NCI-H774 (cell line): ENCODE measurements at places on chromosomes 11 and 22.

GRCh38 chr11:122784325-122784955 lies 53.9 kb upstream of the CRTAM start:
- DNase-seq: no peak

DNA sequence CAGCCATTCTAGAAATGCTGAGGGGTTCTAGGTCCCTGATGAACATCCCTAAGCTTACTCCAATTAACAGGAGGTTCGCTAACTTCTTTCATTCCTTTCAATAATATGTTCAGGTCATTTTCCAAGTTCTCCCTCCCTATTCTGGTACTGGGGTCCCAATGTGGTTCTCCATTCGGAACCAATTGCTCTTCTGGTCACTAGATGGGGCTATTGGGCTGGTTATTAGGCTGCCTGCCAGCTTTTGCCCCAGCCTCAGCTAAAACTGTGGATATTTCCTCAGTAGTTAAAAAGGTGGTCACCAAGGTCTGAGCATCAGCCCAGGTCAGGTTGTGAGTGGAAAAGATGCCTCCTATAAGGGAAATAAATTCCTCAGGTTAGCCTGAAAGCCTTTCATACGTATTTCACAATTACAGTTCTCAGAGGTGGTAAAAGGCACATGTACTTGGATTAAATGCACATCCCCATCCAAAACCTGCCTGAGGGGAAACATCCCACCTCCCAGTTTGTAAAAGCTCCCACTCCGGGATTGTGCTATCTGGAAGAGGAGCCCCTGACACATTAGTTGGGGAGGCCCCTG lies 161.1 kb upstream of the CCDC179 start:
- no peak for DNase-seq

GRCh38 chr11:36340897-36341296 lies 44.8 kb downstream of the PRR5L start:
- no peak for DNase-seq

- no peak for DNase-seq
Measured at GRCh38 chr11:90908074-90908473, 685.2 kb upstream of the CHORDC1 start.

DNA sequence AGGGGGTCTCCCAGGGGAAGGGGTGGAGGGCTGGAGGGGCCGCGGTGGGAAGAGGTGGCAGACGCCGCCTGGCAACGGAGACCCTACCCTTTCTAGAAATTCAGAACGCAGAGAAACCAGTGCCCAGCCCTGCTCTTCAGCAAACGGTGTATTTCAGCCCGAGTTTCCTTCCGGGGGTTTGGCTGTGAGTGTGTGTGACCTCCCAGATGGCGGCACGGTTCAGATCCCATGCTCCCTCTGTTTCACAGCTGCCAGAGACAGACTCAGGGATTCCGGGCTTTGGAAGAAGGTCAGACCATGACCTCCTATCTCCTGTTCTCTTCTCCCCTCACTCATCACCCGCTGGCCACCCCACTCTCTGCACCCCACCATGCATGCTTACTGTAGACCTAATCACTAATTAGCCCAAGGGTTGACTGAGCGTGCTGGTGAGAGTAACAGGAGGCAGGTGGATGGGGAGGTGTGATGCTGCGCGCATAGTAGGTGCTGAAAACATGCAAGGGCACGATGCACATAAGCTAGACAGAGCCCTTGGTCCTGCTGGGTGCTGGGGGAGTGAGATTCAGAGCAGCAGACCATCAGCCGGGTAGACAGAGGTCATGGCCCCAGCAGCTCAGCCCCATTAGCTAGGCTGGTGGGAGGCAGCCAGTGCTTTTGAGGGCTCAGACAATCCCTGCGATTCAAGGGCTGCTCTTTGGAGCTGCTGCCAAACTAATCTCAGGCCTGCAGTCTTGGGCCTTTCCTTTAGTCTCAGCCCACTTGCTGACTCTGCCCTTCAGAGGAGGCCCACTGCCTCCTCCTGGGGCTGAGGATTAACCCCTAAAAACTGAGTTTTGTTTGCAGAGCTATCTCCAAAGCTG lies 256.5 kb upstream of the CADM1 start:
- DNase-seq: no peak

- DNase-seq: no peak
Measured at GRCh38 chr22:22720201-22720723, 75.8 kb downstream of the GGTLC2 start.

GRCh38 chr11:104001561-104002056 lies 34.8 kb upstream of the DDI1 start:
- DNase-seq: no peak

GRCh38 chr11:94127638-94128037 lies 1.0 kb upstream of the PANX1 start:
- DNase-seq: no peak

GRCh38 chr11:120375076-120375475 lies 38.9 kb downstream of the ARHGEF12 start:
- DNase-seq: no peak

GRCh38 chr11:1742371-1742770 lies 8.0 kb downstream of the IFITM10 start:
- no peak for DNase-seq

- DNase-seq: no peak
Measured at GRCh38 chr11:99614352-99614751, 593.6 kb downstream of the CNTN5 start.

DNA sequence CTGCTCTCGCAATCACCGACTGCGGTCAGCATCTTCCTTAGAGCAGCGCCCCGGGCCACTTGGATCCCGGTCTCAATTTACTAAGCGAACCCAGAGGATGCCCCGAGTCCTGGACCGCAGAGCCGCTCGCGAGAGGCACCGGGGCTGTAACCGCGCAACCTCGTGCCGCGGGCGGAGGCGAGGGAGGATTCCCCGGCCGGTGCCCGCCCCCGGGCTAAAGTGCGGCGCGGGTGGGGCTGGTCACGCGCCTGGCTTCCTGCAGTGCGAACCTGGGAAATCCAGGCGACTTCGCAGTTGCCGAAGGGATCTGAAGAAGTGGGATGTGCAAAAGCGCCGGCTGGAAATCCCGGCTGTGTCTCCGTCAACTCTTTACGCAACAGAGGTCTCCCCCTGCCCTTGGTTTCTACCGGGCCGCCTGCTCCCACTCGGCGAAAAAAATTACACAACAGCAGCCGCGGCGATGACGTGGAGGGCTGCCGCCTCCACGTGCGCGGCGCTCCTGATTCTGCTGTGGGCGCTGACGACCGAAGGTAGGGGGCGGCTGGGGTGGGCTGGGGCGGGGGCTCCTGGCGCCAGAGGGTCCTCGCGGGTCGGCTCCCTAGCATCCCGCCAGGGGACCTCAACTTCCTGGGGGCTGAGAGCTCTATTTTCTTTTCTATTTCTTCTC lies at the start of gene NCR3LG1:
NCR3LG1 (plus strand) TSS at position 291 of the 667 bp plus-strand sequence; CDS start at position 461, 170 bp downstream.
- no peak for DNase-seq

GRCh38 chr11:35523331-35523768 lies 2.1 kb downstream of the PAMR1 start:
- DNase-seq: no peak

- no peak for DNase-seq
Measured at GRCh38 chr11:75100314-75100713, 3.6 kb upstream of the OR2AT4 start.

DNA sequence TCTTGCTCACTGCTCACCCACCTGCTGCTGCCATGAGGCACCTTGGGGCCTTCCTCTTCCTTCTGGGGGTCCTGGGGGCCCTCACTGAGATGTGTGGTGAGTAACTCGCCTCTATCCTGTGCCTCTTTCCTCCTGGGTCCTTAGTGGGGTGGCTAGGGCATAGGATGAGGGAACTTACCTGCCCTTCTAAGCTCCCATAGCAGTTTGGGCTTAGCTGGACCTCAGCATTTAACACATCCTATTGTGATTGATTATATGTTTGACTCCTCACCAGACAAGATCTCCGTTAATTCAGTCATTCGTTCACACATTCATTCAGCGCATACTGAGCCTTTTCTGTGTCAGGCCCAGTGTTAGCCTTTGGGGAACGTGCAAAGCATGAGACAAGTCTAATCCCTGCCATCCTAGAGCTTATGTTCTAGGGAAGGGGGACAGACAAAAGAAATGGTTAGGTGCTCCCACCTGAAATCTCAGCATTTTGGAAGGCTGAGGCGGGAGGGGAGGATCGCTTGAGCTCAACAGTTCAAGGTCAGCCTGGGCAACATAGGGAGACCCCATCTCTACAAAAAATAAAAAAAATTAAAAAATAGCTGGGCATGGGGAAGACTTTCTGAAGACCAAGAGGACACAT lies 441 bp downstream of the TCN2 start:
- DNase-seq: no peak

DNA sequence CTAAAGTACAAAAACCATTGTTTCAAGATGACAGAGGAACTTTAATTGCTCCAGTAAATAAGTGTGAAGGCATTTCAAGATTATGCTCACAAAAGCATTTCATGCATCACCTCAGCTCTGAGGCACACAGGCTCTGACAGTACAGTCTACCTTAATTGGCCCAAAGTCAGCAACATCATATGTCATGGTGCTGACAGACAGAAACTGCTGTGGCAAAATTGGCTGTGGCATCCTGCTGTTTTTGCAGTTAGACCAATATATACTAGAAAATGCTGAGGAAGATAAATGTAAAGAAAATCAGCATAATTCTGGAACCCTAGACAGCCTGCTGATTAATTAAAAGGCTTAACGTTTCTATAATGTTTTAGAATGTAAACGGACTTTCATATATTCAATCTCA lies 34.9 kb upstream of the PPP2R1B start:
- DNase-seq: no peak

DNA sequence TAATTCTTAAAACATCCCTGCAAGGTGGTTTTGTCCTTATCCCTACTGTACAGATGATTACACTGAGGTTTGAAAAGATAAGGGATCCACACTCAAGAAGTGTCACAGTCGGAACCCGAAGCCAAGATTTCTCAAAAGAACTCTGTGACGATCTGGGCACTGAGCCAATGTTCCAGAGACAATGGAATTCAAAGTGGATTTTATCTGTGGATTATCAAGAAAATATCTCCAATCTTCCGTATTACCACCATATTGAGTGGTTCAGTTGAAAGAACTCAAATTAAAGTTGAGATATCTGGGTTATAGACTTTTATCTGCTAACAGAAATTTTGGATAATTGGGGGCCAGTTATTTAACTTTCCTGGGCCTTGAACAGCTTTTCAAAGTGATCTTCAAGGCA lies 100.0 kb upstream of the GRAMD1B start:
- DNase-seq: no peak

DNA sequence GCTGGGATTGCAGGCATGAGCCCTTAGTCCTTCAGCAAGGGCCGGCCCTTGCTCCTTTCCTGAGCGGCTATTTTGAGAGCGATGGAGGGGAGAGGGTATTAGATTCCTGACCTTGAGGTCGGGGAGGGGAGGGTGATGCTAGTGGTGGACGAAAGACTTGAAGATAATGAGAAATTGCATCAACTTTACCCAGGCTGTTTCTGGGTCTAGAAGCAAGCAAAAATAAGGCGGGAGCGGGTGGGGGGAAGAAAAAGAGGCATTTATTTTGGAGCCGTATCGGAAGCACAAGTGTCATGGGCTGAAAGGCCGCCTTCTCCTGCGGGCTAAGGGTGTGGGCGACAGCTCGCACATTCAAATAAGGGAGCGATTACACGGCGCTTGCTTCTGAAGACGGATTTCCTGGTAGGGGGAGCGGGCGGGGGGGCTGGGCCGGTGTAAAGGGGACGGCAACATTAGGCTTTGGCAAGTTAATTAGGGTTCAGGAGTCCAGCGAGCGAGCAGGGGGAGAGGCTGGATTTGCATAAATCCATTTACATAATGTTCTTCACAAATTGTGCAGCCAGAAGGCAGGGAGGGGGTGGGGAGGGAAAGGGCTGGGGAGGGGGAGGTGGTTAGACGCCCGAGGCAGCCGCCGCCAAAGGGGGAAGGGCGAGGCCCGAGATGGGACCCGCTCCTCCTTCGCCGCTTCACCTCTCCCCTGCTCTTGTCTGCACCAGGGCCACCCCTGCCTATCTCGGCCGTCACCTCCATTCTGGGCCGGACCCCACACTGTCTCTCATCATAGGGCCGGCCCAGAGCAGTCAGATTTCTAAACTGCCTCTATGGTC lies 245.9 kb downstream of the MIAT start:
- DNase-seq: no peak
